NCI-H748 treated with DMSO at 0.1 percent for 48 hours (cell line): ENCODE measurements at places on chromosomes 7 and 10.

DNA sequence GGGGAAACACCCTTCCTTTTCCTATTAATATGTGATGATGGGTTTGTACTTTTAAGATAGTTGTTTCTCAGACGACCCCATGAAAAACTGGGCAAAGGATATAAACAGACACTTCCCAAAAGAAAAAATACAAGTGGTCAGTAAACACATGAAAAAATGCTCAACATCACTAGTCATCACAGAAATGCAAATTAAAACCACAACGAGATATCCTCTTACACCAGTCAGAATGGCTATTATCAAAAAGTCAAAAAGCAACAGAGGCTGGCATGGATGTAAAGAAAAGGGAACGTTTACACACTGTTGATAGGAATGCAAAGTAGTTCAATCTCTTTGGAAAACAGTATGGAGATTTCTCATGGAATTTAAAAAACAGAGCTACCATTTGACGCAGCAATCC, 111.4 kb upstream of the ZEB1 start:
- no peak for DNase-seq

- no peak for DNase-seq
Measured at GRCh38 chr7:131293018-131293417, 34.7 kb upstream of the MKLN1 start.

DNA sequence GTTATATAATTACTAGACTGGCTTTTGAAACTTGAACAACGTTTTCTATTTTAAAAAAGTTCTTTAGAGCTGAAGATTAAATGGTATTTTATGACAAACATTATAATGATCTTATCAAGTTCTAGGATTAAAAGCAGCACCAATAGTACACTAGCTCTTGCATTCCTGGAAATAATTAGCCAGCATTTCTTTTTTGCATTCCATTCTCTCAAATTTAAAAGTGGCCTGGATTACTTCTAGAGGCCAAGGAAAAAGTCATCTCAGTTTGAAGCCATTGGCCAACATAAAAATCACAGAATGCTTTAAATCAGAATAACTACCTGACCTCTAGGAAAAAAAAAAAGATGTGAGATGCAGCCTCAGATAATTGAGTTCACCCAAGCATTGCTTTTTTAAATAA, 1326.4 kb upstream of the SORCS1 start:
- DNase-seq, result no peak

- peak; percentile 10 for DNase-seq
Measured at GRCh38 chr7:68038621-68039314, 1042.1 kb downstream of the TYW1 start.

DNA sequence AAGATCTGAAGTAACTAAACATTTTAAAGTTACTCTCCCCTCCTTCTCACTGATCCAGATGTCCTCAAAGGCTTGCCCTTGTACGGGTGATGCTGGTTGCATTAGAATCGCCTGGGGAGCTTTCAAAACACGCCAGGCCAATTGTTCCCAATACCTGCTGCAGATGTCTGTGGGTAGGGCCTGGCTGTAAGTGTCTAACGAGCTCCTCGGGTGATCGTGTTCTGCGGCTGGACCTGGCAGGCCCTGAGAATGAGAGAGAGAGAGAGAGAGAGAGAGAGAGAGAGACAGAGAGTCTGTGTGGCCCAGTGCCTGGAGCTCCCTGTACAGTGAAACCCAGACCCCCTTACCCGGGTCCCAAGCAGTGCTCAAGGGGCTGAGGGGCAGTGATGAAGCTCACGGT, 8.4 kb downstream of the COL13A1 start:
- DNase-seq, result no peak
